ENCODE measurements at places on chromosomes 12 and 14.

- peak overlapping the region; percentile 31 for H3K27ac ChIP-seq
- no peak for DNase-seq
- peaks cover 8% of the 10 kb centered on the region for H3K4me1 ChIP-seq
- no peak overlapping the region for H3K4me3 ChIP-seq
Observed at GRCh38 chr14:103002578-103003350, 54.6 kb downstream of the CDC42BPB start.

DNA sequence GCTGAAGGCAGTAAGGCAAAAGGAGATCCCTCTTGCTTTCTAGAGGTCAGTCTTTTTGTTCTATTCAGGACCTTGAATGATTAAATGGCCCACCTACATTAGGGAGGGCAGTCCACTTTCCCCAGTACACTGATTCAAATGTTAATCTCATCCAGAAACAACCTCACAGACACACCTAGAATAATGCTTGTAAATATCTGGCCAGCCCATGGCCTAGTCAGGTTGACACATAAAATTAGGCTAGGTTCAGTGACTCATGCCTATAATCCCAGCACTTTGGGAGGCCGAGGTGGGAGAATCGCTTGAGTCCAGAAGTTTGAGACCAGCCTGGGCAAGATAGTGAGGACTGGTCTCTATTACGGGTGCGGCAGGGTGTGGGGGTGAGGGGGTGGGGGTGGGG, 43.5 kb downstream of the MIPOL1 start:
- no peak overlapping the region for H3K27ac ChIP-seq
- no peak overlapping the region for H3K4me3 ChIP-seq
- no peaks in the 10 kb centered on the region for H3K36me3 ChIP-seq
- no peak for DNase-seq

GRCh38 chr12:79326663-79327062, 364.1 kb downstream of the PAWR start:
- H3K27ac ChIP-seq = no peak overlapping the region
- no peak for DNase-seq
- no peaks in the 10 kb centered on the region for H3K36me3 ChIP-seq
- no peaks in the 10 kb centered on the region for H3K27me3 ChIP-seq
- no peaks in the 10 kb centered on the region for H3K4me1 ChIP-seq

GRCh38 chr12:55974308-55974730, 441 bp downstream of the RAB5B start:
- peaks cover 16% of the 10 kb centered on the region for H3K36me3 ChIP-seq
- H3K27ac ChIP-seq = no peak overlapping the region
- no peak overlapping the region for H3K4me3 ChIP-seq

DNA sequence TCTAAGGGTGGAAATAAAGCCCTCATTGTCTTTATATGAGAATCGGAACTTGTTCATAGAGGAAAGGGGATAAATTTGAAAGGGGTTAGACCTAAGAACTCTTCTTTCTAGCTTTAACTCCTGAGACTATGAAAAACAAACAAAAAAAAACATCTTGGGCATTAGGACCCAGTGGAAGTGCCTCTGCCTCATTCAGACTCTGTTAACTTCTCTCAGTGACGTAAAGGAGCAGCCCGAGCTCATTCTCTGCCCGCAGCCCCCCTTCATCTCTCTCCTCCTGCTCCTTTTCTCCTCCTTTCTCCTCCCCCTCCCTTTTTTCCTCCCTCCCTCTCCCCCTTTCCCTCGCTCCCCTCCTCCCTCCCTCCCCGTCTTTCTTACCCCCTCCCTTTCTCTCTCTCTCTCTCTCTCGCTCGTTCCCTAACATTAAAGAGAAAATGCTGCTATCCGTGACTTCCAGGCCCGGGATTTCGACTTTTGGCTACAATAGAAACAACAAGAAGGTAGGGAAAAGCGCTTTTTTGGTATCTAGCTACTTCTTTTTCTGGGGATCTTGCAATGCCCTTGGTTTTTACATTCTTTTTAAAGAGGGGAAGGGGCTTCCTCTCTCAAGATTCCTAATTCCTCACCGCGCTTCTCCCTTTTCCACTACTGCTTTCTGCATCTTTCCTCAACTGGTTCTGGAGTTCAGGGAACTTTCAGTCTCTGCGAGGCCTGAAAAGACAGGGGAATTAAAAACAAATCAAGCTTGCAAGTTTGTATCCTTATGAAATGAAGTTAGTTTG, at the start of gene RBMS2:
Gene RBMS2, plus strand, starts transcription at position 231 of the 782 bp plus-strand sequence. Its CDS starts 204 bp downstream, at position 435.
- peaks cover 9% of the 10 kb centered on the region for H3K4me1 ChIP-seq
- DNase-seq = no peak
- no peaks in the 10 kb centered on the region for H3K36me3 ChIP-seq
- peak within 1 kb of the TSS; percentile 84 for H3K27ac ChIP-seq
- peak within 1 kb of the TSS; percentile 80 for H3K4me3 ChIP-seq

DNA sequence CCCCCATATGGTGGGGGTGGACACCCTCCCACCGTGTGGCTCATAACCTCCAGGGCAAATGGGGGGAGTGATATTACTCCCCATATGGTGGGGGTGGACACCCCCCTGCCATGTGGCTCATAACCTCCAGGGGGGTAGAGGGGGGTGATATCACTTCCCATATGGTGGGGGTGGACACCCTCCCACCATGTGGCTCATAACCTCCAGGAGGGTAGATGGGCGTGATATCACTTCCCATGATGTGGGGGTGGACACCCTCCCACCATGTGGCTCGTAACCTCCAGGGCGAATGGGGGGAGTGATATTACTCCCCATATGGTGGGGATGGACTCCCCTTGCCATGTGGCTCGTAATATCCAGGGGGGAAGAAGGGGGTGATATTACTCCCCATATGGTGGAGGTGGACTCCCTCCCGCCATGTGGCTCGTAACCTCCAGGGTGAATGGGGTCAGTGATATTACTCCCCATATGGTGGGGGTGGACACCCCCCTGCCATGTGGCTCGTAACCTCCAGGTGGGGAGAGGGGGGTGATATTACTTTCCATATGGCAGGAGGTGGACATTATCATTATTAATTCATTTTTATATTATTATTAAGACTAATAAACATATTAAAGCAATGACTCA, 51.2 kb upstream of the OXA1L start:
- H3K27ac ChIP-seq = no peak overlapping the region
- H3K4me1 ChIP-seq = no peaks in the 10 kb centered on the region
- peaks cover 37% of the 10 kb centered on the region for H3K27me3 ChIP-seq
- H3K36me3 ChIP-seq = no peaks in the 10 kb centered on the region

- no peak overlapping the region for H3K4me3 ChIP-seq
- H3K27me3 ChIP-seq = peaks cover 30% of the 10 kb centered on the region
- no peaks in the 10 kb centered on the region for H3K4me1 ChIP-seq
- no peak overlapping the region for H3K27ac ChIP-seq
Observed at GRCh38 chr14:101372894-101373620, 188.2 kb upstream of the DIO3 start.

DNA sequence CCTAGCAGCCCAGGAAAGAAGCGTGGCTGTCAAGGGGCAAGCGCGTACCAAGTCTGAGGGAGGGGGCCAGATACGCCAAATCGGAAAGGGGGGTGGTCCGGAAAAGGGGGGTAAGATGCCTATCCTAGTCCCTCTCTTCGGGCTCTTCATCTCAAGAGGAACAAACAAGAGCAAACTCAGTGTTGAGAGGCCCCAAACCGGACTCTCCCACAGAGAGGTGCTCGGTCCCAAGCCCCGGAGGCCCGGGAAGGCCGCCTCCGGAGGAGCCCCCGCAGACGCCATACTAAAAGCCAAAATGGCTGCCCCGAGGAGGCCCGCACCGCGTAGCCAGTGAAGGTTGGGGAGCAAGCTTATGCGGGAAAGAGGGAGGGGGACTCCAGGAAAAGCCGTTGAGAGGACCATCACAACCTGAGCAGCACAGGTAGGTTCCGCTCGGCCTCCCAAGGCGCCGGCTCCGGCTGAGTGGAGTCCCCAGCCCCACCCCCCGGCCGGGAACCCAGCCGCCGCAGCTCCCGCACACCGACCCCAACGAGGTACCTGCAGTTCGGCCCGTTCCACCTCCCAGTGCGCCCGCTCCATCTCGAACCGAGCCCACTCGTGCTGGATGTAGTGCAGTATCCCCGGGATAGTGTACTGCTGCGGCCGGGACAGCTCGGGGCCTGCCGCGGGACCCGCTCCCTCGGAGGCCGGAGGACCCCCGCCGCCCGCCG, at the start of gene AP4S1:
Gene AP4S1, plus strand, starts transcription at position 283 of the 710 bp plus-strand sequence. CDS start 40,548 bp downstream, outside the sequence.
- peak within 1 kb of the TSS; percentile 97 for H3K4me3 ChIP-seq
- no peaks in the 10 kb centered on the region for H3K27me3 ChIP-seq
- peaks cover 9% of the 10 kb centered on the region for H3K36me3 ChIP-seq
- DNase-seq = peak; percentile 34
- H3K27ac ChIP-seq = peak within 1 kb of the TSS; percentile 98
- peaks cover 47% of the 10 kb centered on the region for H3K4me1 ChIP-seq

DNA sequence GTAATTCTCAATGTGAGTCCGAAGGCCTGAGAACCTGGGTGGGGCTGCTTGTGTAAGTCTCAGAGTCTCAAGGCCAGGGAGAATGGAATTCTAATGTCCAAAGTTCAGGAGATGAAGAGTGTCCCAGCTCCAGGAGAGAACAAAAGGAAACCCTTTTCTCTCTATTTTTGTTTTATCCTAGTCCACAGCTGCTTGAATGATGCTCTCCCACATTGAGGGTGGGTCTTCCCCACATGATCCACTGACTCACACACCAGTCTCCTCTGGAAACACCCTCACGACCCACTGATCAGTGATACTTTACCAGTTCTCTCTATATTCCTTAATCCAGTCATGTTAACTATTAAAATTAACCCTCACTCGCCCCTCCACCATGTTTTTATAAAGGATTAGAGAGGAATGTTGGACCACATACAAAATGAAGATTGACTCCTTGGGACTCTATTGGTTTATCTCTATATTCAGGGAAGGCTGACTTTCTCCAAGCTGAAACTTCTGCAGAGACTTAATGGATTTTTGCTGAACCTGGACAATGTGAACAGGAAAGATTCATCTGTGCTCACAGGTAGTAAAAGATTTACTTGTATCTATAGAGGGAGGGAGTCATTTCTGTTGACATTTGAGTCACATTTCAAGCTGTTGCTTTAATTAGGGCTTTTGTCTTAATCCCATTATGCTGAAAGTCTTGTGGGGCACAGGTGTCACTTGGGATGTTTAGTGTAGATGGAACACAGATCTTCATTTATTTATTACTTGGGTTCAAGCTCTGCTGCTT, 1061.0 kb upstream of the TMEM132C start:
- no peak for DNase-seq
- no peaks in the 10 kb centered on the region for H3K4me1 ChIP-seq
- H3K4me3 ChIP-seq = no peak overlapping the region
- H3K27me3 ChIP-seq = no peaks in the 10 kb centered on the region
- no peak overlapping the region for H3K27ac ChIP-seq

- no peak for DNase-seq
- no peak overlapping the region for H3K27ac ChIP-seq
- H3K27me3 ChIP-seq = peaks cover 49% of the 10 kb centered on the region
- no peaks in the 10 kb centered on the region for H3K36me3 ChIP-seq
Observed at GRCh38 chr12:132272711-132273110, 56.7 kb downstream of the GALNT9 start.

DNA sequence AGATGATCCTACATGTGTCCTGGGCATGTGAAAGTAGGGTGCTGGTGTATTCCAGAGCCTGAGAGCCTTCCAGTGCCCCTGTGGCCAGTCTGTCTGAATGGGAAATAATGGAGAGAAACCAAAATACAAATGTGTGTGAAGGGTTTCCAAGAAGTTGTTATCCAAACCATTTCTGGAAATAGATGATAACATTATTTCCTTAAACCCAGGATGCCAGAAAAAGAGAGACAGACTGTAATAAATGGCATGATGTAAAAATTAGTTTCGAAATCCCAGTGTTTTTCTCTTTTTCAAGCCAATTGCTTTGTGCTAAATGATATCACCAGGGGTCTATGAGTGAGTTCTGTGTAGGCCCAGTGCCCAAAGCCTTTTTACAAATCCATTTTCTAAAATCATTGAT, 175.3 kb downstream of the PHLDA1 start:
- no peak overlapping the region for H3K4me3 ChIP-seq
- peaks cover 4% of the 10 kb centered on the region for H3K27me3 ChIP-seq

DNA sequence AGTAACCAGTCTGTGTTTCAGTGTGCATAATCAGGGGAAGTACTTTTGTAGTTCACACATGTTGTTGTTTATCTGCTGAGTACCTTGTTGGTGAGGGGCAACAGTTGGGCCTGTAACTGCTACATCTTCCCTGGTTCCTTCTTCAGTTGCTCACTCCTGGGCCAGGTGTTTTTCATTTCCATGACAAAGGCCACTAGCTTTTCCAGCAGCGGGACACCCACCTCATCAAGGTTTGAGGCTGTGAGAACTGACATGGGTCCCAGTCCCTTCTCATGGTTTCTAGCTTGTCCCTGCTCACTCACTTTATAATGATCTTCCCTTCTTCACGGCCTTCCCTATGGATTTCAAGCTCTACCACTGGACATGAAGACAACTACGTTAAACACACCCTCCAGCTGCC, 1.5 kb upstream of the NOXRED1 start:
- no peaks in the 10 kb centered on the region for H3K27me3 ChIP-seq
- no peak overlapping the region for H3K27ac ChIP-seq
- peaks cover 71% of the 10 kb centered on the region for H3K36me3 ChIP-seq
- no peak overlapping the region for H3K4me3 ChIP-seq
- H3K4me1 ChIP-seq = no peaks in the 10 kb centered on the region

DNA sequence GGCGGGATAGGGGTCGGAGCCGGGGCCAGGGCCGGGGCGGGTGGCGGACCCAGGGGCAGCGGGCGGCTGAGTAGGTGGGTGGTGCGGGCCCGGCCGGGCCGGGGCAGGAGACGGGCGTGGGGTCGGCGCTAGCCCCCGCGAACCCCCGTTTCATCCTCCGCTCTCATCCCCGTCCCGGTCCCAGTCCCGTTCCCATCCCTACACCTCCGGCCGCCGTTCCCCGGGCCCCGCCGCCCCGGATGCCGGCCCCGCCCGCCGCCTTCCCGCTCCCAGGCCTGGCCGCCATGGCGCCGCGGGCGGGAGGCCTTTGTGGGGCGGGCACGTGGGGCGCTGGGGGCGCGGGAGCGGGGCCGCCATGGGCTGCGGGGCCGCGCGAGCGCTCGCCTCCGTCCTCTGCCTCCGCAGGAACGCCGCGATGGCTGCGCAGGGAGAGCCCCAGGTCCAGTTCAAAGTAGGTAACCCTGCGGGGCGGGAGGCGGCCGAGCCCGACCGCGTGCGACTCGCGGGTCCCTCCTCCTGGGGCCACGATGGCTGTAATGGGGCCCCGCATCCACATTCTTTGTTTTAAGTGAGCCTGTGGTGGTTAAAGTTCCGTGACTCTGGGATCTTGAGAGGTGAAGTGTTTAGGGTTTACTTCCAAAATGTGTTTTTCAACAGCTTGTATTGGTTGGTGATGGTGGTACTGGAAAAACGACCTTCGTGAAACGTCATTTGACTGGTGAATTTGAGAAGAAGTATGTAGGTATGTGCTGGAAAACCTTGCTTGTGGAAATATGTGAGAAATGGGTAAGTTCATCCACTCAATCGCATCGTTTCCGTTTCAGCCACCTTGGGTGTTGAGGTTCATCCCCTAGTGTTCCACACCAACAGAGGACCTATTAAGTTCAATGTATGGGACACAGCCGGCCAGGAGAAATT, 572 bp downstream of the RAN start:
- no peaks in the 10 kb centered on the region for H3K27me3 ChIP-seq
- H3K4me1 ChIP-seq = peaks cover 57% of the 10 kb centered on the region
- H3K27ac ChIP-seq = peak overlapping the region; percentile 97
- peaks cover 51% of the 10 kb centered on the region for H3K36me3 ChIP-seq

- H3K4me1 ChIP-seq = no peaks in the 10 kb centered on the region
- H3K27me3 ChIP-seq = no peaks in the 10 kb centered on the region
- no peak overlapping the region for H3K4me3 ChIP-seq
- no peaks in the 10 kb centered on the region for H3K36me3 ChIP-seq
- DNase-seq = no peak
Observed at GRCh38 chr14:74309125-74310022, 6.6 kb upstream of the ABCD4 start.
